ENCODE measurements at places on chromosomes 11 and 22.

GRCh38 chr11:33536178-33536577, 164.4 kb downstream of the C11orf91 start:
- no peak for DNase-seq

GRCh38 chr22:31488346-31488883, 1.2 kb downstream of the EIF4ENIF1 start:
- no peak for DNase-seq

DNA sequence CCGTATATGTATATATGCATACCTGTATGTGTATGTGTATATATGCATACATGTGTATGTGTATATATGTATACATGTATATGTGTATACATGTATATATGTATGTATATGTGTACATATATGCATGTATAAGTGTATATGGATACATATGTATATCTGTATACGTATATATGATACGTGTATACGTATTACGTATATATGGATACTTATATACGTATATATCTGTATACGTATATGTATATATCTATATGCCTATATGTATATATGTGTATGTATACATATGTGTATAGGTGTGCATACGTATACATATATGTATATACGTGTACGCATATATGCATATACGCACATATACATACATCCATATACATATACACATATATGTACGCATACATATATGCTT, 681.6 kb upstream of the ANO3 start:
- DNase-seq: no peak

DNA sequence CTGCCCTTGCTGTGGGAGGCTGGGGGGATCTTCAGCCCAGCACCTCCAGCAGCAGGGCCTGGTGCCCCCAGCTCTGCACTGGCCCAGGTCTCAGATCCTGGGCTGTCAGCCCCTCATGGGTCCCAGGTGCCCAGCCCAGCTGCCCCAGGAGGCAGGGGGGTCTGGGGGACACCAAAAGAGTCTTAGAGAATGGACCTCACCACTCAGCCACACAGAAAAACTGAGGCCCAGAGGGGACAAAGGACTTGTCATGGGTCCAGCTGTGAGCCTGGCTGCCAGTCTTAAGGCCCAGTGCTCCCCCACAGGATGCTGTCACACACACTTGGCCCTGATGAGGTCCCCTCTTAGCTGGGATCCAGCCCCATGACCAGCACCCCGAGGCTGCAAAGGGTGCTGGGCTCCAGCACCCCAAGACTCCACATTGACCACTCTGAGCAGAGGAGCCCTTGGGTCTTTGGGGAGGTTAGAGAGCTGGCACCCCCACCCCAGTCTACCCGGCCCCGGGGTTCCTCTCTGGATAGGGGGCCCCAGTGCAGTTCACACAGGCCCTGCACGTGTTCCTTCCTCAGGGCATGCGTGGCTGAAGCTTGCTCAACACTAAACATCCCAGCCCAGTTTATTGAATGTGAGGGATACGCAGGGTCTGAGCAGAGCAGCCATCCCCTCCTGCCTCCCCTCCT, 54.4 kb downstream of the IGLL5 start:
- DNase-seq: peak; percentile 26

- DNase-seq: no peak
Measured at GRCh38 chr11:79312617-79313529, 128.0 kb downstream of the TENM4 start.
